G401 (cell line): ENCODE measurements at places on chromosomes 12 and 14. TPM values are rescaled to one million over a fixed set of nuclear protein-coding genes. Genes with fewer than 3 reads are reported as not detected.

NR4A1 gene
- total RNA-seq, result 9.8 and 16.5 TPM in 2 replicates

KRT75 gene
- total RNA-seq, result 0.20 and 0.43 TPM in 2 replicates

RNASE3 gene
- total RNA-seq, result not detected in 2 replicates

DNA sequence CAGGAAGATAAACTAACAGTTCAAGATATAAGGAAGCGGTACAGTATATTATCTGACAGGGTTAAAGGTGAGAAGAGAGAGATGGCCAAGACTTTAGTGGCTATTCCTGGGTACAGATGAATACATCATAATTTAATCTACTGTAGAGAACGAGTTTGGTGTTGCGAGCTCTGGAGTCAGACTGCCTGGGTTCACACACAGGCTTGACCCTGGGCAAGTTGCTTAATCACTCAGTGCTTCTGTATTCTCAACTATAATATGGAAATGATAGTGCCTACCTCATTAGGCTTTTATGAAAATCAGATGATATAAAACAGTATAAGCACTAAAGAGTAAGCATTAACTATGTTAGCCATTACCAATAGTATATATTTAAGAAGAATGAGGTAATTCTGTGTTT lies 3.5 kb downstream of the PPM1H start:
- no peak for DNase-seq

- no peak for DNase-seq
Measured at GRCh38 chr12:48580831-48581230, 11.0 kb upstream of the LALBA start.

GRCh38 chr12:46546634-46547273 lies 174.2 kb upstream of the SLC38A2 start:
- no peak for DNase-seq

CACNA1C gene
- 1.7 and 2.8 TPM in 2 replicates for total RNA-seq

- no peak for DNase-seq
Measured at GRCh38 chr12:47504775-47505446, 200.9 kb downstream of the RPAP3 start.

GRCh38 chr14:68654471-68654941 lies 138.4 kb downstream of the ZFP36L1 start:
- no peak for DNase-seq

DNA sequence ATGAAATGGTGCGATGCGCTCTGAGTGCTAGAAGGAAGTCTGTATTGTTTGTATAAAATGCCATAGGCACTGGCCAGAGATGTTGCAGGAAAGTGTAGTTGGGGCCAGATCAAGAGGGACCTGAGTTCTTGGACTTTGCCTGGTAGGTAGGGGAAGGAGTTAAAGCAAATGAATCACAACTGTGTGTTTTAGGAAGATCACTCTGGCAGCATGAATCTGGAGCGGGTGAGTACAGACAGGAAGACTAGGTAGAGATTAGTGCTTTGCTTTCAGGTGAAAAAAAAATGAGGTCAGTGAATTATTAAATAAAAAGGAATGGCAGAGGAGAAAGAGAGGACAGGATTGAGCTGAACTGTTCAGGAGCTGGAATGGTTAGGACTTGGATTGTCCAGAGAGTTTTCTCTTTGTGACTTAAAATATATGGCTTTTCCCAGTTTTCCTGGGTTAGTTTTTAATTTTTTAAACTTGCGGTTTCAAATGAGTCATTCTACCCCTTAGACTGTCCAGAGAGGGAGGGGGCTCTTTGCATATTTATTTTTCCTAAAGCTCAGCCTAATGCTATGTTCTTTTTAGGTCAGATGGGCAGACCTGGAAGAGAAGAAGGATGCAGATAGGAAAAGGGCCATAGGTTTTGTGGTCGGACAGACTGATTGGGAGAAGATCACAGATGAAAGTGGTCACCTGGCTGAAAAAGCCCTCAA lies 41.1 kb downstream of the PROX2 start:
- no peak for DNase-seq

GRCh38 chr14:92409043-92409442 lies 86.1 kb downstream of the SLC24A4 start:
- DNase-seq, result no peak

DNA sequence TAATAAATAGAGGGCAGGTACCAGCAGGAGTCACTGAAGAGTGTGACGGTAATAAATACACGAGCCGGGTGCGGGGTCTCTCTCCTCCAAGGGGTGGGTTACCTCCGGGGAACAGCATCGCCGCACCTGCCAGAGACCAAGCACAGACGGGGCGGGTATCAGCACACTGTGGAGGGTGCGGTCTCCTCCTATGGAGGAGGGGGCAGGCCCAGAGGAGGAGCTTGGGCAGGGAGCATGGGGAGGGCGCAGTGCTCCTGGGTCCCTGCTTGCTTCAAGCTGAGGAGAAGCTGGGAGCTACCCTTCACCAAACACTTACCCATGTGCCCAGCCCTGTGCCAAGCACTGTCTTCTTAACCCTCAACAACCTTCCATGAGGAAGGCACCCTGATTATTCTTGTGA lies 12.8 kb downstream of the PGF start:
- DNase-seq, result no peak

DYNC1H1 gene
- 116 and 187 TPM in 2 replicates for total RNA-seq

DNA sequence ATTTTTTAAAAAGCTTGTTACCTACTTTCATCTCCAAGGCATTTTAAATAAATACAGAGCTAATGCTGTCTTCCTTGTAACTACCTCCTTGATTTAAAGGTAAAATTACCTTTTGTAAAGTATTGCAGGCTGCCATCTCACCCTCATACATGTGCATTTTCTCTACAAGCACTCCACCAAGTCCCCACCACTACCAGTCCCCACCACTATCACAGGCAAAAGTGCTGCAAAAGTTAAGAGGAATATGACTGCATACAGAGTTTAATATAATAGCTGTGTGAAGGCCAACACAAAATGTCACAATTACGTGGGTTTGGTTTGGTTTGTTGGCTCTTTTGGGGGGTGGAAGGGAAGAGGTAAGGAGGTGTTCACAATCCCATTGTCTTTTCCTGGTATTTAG lies 9.6 kb downstream of the SIX1 start:
- DNase-seq, result no peak

- DNase-seq, result no peak
Measured at GRCh38 chr12:120656008-120656407, 15.6 kb downstream of the CABP1 start.
